Fibroblast of skin of back (primary cell): ENCODE measurements at places on chromosomes 11 and 22.

- no peak for DNase-seq
Observed at GRCh38 chr11:2375341-2375853, 1.7 kb upstream of the CD81 start.

GRCh38 chr11:77506857-77507256 is 33.0 kb upstream of the PAK1 start:
- DNase-seq, result peak; percentile 65

DNA sequence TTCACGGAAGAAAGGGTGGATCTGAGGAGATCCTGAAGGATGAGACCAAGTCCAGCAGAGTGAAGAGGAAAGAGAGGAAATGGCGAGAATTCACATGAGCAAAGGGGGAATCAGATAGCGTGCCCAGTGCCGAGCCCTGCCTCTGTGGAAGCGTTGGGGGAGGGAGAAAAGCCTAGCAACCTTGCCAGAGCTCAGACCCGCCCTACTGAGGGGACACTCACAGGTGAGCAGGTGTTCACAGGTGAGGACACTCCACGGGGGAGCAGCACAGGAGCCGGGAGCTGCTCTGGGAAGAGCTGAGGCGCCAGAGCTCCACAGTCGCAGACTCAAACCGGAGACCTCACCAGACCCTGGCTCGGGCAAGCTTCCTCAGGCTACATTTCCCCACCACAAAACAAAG is 56.2 kb downstream of the MICAL3 start:
- DNase-seq, result no peak

DNA sequence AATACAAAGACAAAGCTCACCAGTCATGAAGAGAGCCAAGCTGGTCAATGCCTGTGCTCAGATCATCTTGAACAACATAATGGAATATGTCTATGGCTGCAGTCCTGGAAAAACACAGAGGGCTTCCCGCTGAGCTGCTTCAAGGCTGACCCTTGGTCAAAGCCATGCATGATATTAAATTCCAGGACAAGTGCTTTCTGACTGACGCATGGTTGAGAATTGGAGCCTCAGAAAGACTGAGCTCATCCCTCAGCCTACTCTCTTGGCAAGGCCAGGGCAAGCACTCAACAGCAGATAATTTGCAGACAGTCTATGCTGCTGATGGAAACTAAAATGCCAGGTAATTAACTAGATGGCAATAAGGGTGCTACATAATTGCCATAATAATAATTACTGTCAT is 89.2 kb downstream of the GALNT18 start:
- peak; percentile 15 for DNase-seq

- DNase-seq, result no peak
Observed at GRCh38 chr11:78981153-78981552, 406.5 kb upstream of the NARS2 start.
